Stimulated activated CD4-positive, alpha-beta T cell treated with anti-CD3 and anti-CD28 coated beads, Interleukin-4, amount 100 ng/mL, for 4 hours (primary cell): ENCODE measurements at places on chromosomes 5 and 9.

- no peak for DNase-seq
These were observed 63.8 kb downstream of the PTTG1 start for GRCh38 chr5:160485364-160485969.

DNA sequence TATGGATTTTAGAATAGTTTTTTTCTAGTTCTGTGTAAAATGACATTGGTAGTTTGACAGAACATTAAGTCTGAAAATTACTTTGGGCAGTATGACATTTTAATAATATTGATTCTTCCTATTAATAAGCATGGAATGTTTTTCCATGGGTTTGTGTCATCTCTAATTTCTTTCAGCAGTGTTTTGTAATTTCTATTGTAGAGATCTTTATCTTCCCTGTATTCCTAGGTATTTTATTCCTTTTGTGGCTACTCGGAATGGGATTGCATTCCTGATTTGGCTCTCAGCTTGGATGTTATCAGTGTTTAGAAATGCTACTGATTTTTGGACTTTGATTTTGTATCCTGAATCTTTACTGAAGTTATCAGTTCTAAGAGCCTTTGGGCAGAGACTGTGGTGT is 420.4 kb downstream of the KIAA0825 start:
- no peak for DNase-seq

DNA sequence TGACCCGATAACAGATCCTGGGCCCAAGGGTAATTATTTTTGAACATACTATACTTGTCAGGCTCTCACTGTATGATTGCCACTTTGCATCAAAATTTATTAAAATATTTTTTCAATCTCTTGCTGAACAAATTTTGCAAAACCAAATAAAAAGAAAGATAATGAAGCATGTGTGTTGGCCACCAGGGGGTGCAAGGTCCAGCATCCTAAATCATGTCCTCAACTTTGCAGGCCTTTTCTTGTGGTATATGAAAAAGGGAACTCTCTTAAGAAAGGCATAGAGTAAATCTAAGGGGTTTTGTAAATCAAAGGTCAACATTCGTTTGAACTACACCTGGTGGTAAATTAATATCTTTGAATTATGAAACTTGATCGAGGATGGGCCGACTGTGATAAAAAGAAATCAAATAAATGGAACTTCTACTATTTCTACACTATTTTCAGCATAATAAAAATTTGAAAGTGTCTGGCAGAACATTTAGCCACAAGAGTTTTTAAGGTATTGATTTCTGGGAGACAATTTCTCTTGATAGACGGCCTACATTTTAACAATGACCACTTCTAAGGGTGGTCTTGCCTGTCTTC is 676.5 kb downstream of the DMRTA1 start:
- DNase-seq, result no peak

DNA sequence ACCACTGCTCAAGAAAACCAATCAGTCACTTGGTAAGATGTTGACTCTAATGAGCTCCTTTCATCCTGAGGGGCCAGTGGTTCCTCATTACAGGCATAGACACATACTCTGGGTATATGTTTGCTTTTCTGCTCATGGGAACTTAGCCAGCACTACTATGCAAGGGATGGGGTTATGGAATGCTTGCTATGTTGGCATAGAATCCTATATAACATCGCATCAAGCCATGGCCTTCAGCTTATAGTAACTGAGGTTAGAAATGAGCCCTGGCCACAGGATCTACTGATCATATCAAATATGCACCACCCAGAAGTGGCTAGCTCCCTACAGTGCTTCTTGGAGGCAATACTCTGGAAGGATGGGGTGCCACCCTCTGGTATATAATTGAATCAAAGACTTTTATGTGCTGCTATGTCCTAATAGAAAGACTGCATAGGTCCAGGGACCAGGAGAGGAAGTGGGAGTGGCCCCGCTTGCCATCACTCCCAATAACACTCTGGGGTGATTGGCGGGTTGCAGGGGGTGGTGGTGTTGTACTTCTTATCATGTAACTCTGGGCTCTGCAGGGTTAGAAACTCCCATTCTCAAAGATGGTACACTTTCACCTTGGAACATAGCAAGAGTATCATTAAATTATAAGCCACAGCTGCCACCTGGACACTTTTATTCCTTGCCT is 70.3 kb downstream of the ZNF366 start:
- no peak for DNase-seq

GRCh38 chr5:14156290-14156649 is 13.1 kb downstream of the TRIO start:
- DNase-seq, result no peak

DNA sequence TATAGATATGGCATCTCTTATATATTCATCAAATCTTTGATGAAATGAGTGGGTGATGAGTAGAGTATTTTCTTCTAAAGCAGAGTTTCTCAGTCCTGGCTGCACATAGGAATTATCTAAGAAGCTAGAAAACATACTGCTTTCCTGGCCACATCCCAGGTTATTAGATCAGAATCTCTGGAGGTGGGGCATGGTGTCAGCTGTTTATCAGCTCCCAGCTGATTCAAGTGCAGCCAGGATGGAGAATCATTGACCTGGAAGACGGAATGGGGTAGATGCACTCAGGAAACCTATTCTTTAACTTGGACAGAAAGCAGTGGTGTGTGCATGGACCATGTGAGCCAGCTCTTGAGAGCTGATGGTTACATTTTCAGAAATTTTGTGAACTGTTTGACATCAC is 108.1 kb upstream of the IL6ST start:
- DNase-seq, result no peak

- no peak for DNase-seq
These were observed 208.2 kb downstream of the SLCO4C1 start for GRCh38 chr5:102087906-102088305.

DNA sequence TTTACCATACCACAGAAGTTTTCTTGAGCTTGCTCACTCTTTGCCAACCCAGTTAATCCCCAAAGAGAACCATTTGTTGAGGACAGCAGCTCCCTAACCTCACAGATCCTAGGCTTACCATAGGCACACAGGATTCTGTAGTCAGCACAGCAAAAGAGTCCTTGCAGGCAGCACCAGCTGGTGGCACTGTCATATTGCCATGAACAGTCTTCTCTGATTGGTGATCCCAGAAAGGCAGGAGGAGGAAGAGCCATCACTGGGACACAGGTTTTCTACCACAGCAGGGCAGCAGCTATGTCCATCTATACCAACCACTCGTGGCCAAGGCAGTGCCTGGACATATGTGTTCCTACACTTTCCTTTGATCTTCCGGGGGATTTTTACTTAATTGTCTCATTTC is 297.1 kb upstream of the CD180 start:
- no peak for DNase-seq

GRCh38 chr9:34550681-34551270 is 28.0 kb upstream of the ENHO start:
- DNase-seq, result no peak

- no peak for DNase-seq
These were observed at the start of gene PCDHB2 for GRCh38 chr5:141094481-141095262. TSS of gene PCDHB2 (plus strand) at chr5:141094615. CDS start at chr5:141094791, 176 bp downstream.

DNA sequence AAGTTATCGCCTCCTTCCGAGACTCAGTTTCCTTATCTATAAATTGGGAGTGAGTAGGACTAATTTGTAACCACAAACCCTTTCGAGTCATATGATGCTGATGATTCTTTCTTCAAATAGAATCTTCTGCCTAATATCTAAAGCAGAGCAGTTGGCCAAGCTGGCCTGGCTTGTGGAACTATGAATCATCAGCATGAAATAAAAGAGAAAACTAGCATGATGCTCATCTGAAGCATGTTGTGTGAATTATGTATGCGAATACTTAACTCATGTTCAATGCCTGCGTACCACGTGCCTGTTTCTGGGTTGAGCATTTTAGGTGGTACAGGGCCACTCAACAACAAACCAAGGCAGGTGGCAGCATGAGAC is 15.0 kb upstream of the ORM1 start:
- no peak for DNase-seq

- no peak for DNase-seq
These were observed 2.4 kb upstream of the TOR1A start for GRCh38 chr9:129826344-129826743.

- DNase-seq, result no peak
These were observed 45.2 kb downstream of the CYSTM1 start for GRCh38 chr5:140220032-140220697.

DNA sequence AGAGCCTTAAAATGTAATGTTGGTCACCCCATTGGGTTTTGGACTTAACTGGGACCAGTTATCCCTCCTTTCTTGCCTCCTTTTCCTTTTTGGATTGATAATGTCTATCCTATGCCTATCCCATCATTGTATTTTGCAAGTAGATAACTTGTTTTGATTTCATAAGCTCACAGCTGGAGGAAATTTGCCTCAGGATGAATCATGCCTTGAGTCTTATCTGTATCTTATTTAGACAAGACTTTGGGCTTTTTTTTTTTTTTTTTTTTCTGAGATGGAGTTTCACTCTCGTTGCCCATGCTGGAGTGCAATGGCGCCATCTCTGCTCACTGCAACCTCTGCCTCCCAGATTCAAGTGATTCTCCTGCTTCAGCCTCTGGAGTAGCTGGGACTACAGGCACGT is 443.3 kb downstream of the DNAH5 start:
- no peak for DNase-seq

GRCh38 chr5:99243111-99243510 is 314.3 kb upstream of the CHD1 start:
- no peak for DNase-seq

GRCh38 chr9:86586144-86586494 is 231.9 kb upstream of the TUT7 start:
- DNase-seq, result no peak

DNA sequence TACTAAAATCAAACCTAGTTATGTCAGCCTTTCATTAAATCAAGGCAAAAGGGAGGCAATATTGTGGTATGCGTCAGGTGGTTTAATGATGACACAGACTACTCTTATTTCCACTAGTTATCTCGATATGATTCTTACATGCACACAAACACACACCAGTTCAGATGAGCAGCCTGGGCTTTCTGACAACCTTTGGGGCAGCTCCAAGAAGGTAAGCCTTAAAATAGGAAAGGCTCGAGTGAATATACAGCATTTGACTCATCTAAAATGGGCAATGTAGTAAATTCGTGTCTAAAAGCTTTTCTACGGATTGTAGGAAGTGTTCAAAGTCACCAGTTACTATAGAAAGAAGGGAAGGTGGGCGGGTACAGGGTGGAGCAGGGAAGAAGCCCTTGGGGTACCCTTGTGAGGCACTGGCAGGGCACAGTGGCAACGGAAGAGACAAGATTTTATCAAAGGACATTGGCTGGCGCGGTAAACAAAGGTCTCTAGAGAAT is 1.9 kb downstream of the ANKH start:
- no peak for DNase-seq

DNA sequence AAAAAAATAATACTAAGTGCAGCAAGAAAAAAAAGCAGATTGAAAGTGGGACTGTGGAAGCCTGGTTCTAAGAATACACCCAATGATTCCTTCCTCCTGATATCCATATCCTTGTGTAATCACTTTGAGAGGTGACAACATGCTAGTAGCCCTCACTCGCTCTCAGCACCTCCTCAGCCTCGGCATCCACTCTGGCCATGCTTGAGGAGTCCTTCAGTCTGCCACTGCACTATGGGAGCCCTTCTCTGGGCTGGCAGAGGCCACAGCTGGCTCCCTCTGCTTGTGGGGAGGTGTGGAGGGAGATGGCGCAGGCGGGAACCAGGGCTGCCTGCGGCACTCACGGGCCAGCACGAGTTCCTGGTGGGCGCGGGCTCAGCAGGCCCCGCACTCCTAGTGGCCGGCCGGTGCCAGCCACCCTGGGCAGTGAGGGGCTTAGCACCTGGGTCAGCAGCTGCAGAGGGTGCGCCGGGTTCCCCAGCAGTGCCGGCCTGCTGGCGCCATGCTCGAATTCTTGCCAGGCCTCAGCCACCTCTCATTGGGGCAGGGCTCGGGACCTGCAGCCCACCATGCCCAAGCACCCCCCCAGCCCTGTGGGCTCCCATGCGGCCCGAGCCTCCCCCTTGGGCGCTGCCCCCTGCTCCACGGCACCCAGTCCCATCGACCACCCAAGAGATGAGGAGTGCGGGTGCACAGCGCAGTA is 24.5 kb upstream of the SELENOP start:
- no peak for DNase-seq

- no peak for DNase-seq
These were observed 44.9 kb downstream of the PCSK1 start for GRCh38 chr5:96388176-96388575.

DNA sequence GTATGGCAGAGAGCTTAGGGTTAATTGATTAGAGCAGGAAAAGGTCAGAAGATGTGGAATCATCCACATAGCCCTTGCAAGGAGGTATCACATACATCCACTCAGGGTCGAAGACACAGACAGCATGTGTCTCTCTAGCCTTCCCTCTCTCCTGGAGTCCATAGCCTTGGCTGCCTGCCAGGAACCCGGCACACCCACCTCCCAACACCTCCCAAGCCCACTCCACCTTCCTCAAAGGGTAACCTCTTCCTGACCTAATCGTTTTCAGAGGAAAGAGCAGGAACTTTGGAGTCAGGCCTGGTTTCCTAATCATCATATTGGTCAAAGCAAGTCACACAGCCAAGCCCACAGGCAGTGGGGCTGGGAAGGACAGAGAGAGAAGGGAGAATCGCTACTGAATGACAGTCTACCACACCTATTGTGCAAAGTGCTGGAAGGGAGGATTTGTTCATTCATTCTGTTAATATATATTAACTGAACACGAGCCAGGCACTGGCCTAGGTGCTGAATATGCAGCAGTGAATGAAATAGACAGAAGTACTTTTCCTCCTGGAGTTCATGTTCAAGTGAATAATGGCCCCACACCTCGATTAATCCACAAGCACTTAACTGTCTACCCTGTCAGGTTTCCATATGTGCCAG is 107.8 kb downstream of the KCNIP1 start:
- DNase-seq, result no peak

DNA sequence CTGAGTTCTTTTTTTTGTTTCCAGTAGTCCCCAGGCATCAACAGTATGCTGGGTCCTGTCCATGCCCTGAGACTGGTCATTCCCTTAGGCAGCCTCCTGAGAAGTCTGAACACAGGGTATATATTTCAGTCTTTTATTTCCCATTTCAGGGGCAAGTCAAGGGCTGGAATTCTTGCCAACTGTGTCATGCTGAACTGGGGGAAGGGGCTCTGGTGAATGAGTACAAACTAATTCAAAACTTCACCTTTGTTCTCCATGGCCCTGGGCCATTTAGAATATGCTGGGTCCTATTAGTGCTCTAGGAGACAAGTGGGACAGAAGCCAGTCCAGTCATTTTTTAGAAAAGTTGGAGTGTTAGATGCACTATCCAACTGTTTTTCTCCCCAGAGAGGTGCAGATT is 170.3 kb downstream of the TMC1 start:
- DNase-seq, result no peak

GRCh38 chr9:112852741-112853504 is 37.8 kb downstream of the SLC46A2 start:
- no peak for DNase-seq

- no peak for DNase-seq
These were observed 200.5 kb downstream of the ARHGEF28 start for GRCh38 chr5:73826301-73827105.
